ENCODE measurements at places on chromosomes 3 and 15. TPM values are rescaled to one million over a fixed set of nuclear protein-coding genes. Genes with fewer than 3 reads are reported as not detected.

The FRMD5 gene
- 0.37 TPM for polyA plus RNA-seq

The APPL1 gene
- polyA plus RNA-seq: 31.2 TPM

The GOLGA8J gene
- polyA plus RNA-seq: not detected

The CACNA2D3 gene
- polyA plus RNA-seq: not detected

The PLA1A gene
- polyA plus RNA-seq: not detected

The ERICH6 gene
- not detected for polyA plus RNA-seq

The B3GNT5 gene
- 0.23 TPM for polyA plus RNA-seq

The CCDC14 gene
- polyA plus RNA-seq: 4.1 TPM

The FETUB gene
- polyA plus RNA-seq: not detected

The LYZL4 gene
- polyA plus RNA-seq: not detected

The SIN3A gene
- 13.6 TPM for polyA plus RNA-seq

The LINGO1 gene
- not detected for polyA plus RNA-seq

The ECE2 gene
- polyA plus RNA-seq: not detected

Measured in CD4-positive, CD25-positive, alpha-beta regulatory T cell (primary cell).